ENCODE measurements at places on chromosomes 13 and 19. TPM values are rescaled to one million over a fixed set of nuclear protein-coding genes. Genes with fewer than 3 reads are reported as not detected.

EPS8L1 gene
- 0.09 TPM for polyA plus RNA-seq

ADPRHL1 gene
- polyA plus RNA-seq = not detected

CACNA1A gene
- 0.05 TPM for polyA plus RNA-seq

CERS1 gene
- polyA plus RNA-seq = not detected

ZNF524 gene
- polyA plus RNA-seq = 50.5 TPM

NAXD gene
- 18.8 TPM for polyA plus RNA-seq

CGB8 gene
- not detected for polyA plus RNA-seq

ATP8B3 gene
- 0.83 TPM for polyA plus RNA-seq
